Cardiac ventricle fibroblast (primary cell): ENCODE measurements at places on chromosomes 3 and 15. TPM values are rescaled to one million over a fixed set of nuclear protein-coding genes. Genes with fewer than 3 reads are reported as not detected.

Gene PPP1R14D
- not detected in 2 replicates for total RNA-seq

Gene GOLGA8G
- not detected in 2 replicates for total RNA-seq

Gene MGA
- 13.7 and 18.6 TPM in 2 replicates for total RNA-seq

Gene CPA3
- not detected in 2 replicates for total RNA-seq

Gene GASK1A
- 0.15 and 0.75 TPM in 2 replicates for total RNA-seq

Gene ALDH1A3
- 59.3 and 74.9 TPM in 2 replicates for total RNA-seq

Gene RTP3
- total RNA-seq = not detected in 2 replicates

Gene HGD
- total RNA-seq = 0.62 and 1.0 TPM in 2 replicates

Gene DHX30
- total RNA-seq = 34.9 and 45.6 TPM in 2 replicates

Gene NEK11
- total RNA-seq = 2.6 and 3.2 TPM in 2 replicates

Gene TMEM212
- total RNA-seq = not detected in 2 replicates

Gene CCDC13
- 1.4 and 2.0 TPM in 2 replicates for total RNA-seq

Gene AMT
- total RNA-seq = 0.39 and 1.5 TPM in 2 replicates

Gene PSTPIP1
- total RNA-seq = not detected in 2 replicates
